ENCODE measurements at places on chromosomes 2 and 18.
A peak's percentile ranks its signal among the peaks of the same experiment; 100 is the strongest.

DNA sequence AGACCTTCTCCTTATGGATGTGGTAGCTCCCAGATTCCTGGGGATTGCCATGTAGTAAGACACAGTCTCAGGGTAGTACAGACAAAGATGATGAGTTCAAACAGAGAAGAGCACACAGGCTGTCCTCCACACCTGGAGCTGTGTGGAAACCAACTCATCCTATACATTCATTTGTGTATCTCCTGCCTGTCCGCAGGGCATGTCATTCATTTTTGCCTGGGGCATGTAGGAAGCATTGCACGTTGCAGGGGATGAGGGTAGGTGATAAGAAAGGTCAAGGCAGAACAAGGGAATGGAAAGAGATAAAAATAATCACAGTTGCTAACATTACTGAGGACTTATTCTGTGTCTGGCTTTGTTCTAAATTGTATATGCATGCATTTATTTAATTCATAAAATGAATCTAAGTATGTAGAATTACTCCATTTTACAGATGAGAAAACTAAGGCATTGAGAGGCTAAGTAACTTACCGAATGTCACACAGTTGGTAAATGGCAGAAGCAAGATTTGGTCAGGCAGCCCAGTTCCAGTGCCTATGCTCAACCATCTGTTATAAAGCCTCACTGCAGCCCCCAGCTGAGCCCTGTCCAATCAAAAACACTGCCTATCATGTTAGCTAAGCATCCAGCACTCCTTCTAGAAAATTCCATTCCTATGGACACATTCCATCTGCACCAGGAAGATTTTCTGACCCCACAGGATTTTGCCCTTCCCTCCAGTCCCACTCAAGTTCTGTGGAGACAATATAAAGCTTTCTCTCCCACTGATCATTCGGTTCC, 81.0 kb downstream of the SUMO1 start:
- DNase-seq: no peak

DNA sequence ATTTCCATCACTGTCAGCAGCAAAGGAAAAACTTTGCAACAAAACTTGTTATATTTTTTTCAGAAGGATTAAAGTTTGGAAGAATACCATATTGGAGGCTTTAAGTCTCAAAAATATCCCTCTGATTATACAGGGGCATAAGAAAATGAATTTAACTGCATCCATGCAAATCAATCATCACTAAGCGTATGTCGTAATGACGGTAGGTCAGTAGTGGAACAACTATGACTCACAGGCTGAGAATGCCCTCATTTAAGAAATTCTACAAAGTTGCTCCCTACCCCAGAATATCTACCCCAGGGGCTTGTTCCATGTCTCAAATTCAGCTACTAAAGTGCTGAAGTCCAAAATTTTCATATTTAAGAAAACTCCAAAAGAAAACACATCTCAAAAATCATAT, 12.5 kb upstream of the NAB1 start:
- peak; percentile 63 for DNase-seq

DNA sequence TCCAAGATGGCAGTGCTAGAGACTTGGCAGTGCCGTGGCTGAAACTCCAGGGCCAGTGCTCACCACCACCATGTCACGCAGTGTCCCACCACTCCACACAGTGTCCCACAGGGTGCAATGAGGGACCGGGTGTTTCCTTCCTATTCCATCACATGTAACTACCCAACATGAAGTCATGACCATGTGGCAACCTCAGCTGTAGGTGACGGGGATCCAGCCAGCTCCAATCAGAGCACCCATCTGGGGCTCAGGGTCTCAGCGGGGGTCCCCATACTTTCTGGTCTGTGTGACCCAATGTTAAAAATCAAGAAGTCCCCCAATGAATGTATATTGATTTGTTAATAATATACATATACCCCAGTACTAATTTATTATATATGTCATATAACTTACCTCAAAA, 52.1 kb downstream of the PTGR3 start:
- DNase-seq: no peak

DNA sequence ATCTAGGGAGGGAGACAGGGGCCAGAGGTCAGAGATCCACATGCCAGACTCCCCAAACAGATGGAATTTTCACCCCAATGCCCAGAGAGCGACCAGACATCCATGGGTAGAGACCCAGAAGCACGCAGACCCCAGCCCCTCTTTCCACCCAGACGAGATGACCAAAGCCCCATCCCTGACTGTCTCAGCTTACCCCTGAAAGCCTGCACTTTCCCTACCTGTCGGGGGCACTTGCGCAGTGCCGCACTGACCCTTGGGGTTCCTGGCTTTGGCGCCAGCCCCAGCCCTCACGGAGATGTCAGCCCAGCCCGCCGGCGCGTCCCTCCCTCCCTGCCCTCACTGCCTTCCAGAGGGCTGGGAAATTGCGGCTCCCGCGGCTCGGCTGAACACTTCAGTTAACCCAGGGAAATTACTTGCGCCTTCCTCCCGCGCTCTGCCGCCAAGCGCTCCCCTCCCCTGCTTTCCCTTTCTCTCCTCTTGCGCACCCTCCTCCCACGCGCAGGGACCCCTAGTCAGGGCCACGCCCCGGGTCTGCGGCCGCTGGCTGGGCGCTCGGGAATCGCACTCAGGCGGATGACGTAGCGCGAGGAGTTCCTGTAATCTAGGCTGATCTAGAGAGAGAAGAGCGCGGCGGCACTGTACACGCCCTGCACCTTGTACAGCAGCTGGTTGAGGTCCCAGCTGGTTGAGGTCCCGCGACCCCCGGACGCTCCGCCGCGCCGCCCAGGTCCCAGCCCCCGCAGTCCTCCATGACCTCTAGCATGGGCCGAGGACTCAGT, 12.0 kb downstream of the ALPG start:
- DNase-seq: peak; percentile 22

- no peak for DNase-seq
These were observed 140.7 kb downstream of the RNF144A start for GRCh38 chr2:7057865-7058400.

- no peak for DNase-seq
These were observed 320.1 kb downstream of the ALK start for GRCh38 chr2:29601321-29601720.

- no peak for DNase-seq
These were observed 22.8 kb downstream of the ICA1L start for GRCh38 chr2:202848813-202849212.

- DNase-seq: no peak
These were observed 180.4 kb downstream of the CD8B2 start for GRCh38 chr2:106667478-106668070.

DNA sequence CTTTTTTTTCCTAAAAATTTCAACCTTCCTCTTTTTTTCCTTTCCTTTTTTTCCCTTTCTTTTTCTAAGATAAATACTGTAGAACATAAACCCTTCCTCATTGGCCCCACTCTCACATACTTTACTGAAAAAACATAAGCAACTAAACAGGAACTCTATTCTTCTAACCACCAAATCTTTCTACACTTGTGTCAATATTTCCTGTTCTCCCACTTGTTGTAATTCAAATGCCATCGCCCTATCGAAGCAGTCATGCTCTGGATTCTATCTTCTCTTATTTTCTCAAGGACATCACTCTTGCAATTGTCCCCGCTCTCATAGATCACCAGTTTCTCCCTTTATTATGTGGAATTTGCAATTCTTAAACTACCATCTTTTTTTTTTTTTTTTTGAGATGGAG, 20.2 kb upstream of the SSB start:
- DNase-seq: no peak

DNA sequence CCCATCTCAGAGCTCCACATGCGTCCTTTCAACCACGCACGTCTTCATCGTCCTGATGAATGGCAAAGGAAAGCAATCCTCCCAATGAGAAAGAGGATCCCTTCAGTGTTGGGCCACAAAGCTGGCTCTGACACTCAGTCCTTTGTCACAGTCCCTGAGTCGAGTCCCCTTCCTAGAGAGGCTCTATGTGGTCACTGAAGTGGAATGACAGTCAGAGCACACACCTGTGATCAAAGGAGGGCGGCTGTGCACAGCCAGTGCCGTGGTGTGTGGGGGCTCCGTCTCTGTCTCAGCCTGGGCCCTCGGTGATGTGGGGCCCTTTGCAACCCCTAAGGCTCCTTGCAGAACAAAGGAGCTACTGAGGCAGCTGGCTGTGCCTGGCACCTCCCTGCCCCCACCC, 157.3 kb upstream of the APCDD1 start:
- peak; percentile 3 for DNase-seq

DNA sequence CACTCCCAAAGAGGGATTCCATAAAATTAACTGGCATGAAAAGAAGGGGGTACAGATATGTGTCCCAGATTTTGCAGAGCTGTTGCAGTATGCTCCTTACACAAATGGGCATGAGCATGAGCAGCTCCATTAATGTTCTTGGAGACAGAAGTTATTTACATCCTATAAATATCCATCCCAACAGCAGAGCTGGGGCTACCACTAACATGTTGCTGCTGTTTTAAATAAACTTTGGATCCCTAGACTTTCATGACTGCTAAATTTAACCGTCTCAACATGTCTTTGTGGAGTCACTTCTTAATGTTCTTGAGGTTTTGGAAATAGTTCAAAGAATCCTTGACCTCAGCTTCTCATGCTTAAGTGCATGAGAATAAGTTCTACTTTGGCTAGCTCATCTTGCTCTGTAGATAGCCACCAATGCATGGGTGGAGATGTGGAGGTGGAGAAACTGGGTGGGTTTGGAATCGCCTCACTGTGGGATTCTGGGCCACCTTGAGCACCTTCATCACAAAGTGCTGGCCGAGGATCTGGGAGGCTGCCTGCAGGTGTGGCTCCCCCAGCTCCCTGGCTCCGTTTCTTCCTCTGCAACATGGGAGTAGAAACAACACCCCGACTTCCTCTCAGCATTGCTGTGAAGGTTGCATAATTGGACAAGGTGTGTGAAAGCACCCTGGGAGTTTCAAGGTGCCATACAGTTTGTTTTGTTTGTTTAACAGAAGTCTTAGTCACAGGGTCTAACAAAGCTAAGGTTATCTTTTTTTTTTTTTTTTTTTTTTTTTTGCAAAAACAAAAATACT, 307.2 kb downstream of the MYCN start:
- no peak for DNase-seq

DNA sequence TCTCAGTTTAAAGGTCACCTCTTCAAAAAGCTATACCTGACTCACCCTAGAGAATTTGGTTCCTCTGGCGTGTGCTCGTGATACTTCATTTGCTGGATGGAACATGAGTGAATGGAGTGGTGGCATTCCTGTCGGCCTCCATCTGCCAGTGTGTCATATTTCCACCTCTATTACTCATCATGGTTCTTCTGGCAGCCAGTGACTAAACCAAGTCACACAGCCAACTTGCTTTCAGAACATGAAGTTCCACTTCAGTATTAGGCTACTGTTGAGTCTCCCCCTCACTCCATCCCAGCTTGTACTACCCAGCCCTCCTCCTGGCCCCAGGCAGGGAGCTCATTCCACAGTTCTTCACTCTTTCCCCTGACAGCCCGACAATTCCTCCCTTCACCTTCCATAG, 169.8 kb downstream of the MREG start:
- DNase-seq: peak; percentile 95

DNA sequence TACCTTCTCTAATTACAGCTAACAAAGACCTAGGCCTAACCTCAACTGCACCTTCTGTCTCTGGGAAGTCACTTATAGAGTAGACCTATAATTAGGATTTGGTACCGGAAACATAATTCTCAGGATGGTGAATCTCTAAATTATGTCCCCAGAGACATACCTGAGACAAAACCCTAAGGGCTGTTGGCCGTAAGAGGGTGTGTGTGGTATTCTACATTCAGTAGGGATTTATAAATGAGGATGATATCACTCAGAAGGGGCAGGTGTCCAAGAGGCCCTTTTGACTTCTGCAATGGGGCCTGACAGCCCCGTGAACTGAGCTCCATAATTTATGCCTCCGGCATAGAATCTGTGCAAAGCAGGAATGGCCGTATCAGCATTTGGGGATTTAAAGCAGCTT, 13.5 kb upstream of the DARS1 start:
- DNase-seq: no peak

- no peak for DNase-seq
These were observed 230.9 kb downstream of the RBM43 start for GRCh38 chr2:151030663-151031230.

GRCh38 chr2:14896330-14897030, 264.0 kb downstream of the LRATD1 start:
- DNase-seq: no peak

- DNase-seq: no peak
These were observed 74.5 kb downstream of the RPL31 start for GRCh38 chr2:101076581-101076980.

GRCh38 chr2:81276595-81276994, 972.0 kb upstream of the LRRTM1 start:
- DNase-seq: no peak

DNA sequence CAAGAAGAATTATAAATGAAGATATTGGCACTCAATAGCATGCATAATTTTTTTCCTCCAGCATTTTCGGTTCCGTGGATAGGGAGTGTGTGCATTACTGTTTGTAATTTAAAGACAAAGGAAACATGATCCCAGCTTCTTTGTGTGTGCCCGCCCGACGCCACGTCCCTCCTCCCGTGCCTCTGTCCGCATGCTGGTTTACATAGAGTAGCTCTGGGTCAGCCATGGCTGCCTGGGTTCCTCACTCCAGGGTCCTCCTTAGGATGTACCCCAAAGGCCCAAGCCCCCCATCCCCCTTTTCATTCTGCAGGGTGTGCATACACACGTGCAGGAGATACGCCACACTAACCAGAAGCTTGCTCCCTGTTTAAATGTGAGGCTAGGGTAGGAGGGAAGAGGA, 214.7 kb downstream of the KLHL29 start:
- no peak for DNase-seq

DNA sequence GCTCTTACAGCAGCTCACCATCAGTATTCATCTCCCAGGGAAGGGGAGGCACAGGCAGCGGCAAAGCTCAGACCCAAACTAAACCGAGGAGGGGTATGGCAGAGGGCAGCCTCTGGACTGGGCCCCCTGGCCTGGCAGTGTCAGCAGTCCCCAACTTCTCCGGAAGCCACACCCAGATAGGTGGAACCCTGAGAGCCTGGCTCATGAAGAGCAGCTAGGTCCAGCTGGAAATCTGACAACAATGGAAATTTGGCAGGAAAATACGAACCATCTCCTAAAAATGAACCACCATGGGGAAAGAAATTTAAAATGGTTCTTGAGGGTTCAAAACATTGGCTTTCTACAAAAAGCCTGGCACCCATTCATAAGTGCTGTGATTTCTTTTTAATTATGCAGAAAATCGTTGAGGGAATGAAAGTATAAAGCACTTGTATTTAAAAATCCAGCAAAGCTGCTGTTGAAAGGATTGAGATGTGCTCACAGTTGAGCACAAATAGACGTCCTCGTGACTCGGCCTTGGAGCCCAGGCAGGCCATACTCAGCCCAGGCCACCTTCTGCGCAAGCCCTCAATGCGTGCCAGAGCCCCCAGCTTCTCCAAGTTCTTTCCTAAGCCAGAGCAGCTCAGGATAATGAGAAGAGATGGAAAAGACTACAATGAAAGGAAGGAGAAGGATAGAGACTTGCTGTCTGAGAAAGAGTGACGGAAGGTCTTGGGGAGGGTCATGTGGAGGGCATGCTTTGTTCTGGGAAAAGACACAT, 93.0 kb downstream of the COL6A3 start:
- DNase-seq: no peak

DNA sequence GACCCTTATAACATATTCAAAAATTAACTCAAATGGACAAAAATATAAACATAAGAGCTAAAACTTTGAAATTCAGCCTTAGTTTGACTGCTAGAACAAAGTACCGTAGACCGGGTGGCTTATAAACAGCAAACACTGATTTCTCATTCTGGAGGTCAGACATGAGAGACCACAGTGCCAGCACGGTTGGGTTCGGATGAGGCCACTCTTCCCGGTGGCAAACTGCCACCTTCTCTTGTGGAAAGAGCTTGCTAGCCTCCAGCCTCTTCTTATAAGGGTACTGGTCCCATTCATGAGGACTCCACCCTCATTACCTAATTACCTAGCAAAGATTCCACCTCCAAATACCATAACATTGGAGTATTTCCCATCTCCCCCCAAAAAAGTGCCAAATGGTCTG, 91.3 kb downstream of the FAM210A start:
- DNase-seq: no peak

Measured in kidney tubule cell (primary cell).